ENCODE measurements at places on chromosomes 13 and 19. TPM values are rescaled to one million over a fixed set of nuclear protein-coding genes. Genes with fewer than 3 reads are reported as not detected.
A peak's percentile ranks its signal among the peaks of the same experiment; 100 is the strongest.

GRCh38 chr19:32453736-32454135 is 48.2 kb downstream of the DPY19L3 start:
- DNase-seq, result no peak

DNA sequence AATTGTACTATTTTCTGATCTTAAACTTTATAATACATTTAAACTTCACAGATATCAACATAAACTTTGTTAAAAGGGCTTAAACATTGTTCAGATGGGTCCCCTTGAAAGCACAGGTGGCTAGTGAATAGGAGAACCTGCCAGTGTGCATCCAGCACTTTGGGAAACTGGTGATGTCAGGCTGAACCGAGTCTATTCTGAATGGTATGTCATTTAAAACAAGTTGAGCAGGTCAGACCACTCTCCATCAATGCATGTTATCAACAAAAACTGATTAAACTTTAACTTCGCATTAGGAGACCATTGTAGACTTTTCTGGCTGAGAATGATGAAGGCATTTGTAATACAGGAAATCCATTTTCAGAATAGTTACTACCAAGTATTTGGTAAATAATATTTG is 50.1 kb upstream of the FREM2 start:
- no peak for DNase-seq

CDX2 gene
- not detected for total RNA-seq

TGDS gene
- 20.7 TPM for total RNA-seq

- no peak for DNase-seq
Observed at GRCh38 chr13:41680900-41681299, 223.6 kb downstream of the RGCC start.

DNA sequence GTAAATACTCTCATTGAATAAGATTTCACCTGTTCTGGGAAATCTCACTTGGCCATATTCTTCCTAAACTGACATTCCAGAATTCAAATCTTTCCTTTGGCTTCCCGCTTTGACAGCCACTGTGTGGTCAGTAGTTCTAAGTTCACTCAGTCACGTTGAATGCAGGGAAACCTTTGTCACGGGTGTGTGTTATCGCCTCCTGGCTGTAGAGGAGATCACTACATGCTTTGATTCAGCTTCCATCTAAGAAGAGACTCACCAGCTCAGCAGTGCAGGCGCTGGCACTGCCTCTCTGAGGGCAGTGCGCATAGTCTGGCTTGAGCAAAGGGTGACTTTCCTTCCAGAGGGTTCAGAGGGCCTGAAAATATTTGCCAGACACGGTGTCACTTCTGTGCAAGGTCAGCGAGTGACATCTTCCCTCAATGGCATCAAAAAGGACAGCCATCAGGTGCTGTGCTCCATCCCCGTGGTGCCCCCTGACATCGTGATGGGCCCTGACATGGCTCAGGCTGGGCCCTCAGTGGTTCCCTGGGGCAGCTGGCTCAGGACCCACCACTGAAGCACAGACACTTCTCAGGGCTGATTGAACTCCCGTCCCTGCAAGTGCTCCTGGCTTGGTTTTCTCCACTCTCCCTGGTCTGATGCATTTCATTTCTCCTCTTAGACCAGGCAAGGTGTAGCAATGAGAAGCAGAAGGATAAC is 635.4 kb upstream of the ARGLU1 start:
- DNase-seq, result peak; percentile 30

CTXN1 gene
- 1.7 TPM for total RNA-seq

- no peak for DNase-seq
Observed at GRCh38 chr13:36030670-36031331, 100.4 kb downstream of the DCLK1 start.

ZNF737 gene
- total RNA-seq, result not detected

F10 gene
- 0.61 TPM for total RNA-seq

GRCh38 chr13:50599927-50600326 is 243.6 kb downstream of the DLEU7 start:
- no peak for DNase-seq
